Fibroblast of lung (primary cell): ENCODE measurements at places on chromosomes 1 and 21.

GRCh38 chr1:3740042-3740441, 12.2 kb upstream of the CCDC27 start:
- DNase-seq = no peak

DNA sequence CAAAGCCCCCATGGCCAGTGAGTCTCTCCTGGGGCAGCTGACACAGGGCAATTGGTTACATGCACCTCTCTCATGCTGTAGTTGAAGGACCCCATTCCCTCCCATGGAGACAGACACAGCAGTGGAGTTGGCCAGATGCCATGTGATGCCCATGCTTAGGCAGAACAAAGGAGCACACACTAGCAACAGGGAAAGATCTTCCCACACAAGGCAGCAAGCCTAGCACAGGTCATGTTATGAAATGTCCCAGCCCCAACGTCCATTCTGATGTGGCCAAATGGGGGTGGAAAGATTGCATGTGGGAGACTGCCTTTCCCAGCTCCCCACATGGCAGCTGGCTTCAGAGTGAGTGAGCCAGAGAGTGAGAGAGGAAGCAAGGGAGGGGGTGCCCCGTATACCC, 34.5 kb downstream of the AADACL4 start:
- DNase-seq = no peak

- DNase-seq = no peak
Measured at GRCh38 chr1:10613340-10613739, 138.6 kb downstream of the PEX14 start.

- DNase-seq = no peak
Measured at GRCh38 chr1:91120936-91121335, 99.1 kb upstream of the ZNF644 start.

- DNase-seq = peak; percentile 74
Measured at GRCh38 chr1:42937141-42937696, 21.4 kb downstream of the SLC2A1 start.

GRCh38 chr1:112061901-112062320, 72.4 kb upstream of the KCND3 start:
- no peak for DNase-seq

DNA sequence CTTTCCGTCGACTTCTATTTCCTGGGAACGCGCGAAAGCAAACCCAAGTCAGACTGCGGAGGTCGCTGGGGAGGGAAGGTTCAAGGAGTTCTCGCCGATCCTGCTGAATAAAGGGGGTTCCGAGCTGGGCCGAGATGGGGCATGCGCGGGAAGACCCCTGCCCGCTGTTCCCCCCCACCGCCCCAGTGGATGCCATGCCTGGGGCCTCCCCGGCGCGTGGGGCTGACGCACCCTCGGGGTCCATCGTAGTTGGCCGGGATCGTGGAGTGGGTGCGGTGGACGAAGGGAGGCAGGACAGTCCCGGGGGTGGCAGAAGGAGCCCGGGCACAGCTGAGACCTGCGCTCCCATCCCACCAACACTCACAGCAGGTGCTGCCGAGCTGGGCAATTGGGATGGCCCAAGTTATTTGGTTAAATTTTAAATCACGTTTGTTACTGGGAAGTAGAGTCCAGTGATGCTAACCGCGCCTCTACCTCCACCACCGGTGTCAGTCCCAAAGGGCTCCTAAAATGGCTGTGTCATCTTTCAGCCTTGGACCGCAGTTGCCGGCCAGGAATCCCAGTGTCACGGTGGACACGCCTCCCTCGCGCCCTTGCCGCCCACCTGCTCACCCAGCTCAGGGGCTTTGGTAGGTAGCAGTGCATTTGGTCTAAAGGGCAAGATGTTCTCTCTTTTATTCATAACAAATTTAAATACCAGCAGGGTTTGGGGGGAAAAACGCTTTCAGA, 801 bp downstream of the MX1 start:
- no peak for DNase-seq

- DNase-seq = no peak
Measured at GRCh38 chr1:182650678-182651338, 33.6 kb downstream of the RGS8 start.

GRCh38 chr1:219528633-219529032, 84.3 kb downstream of the ZC3H11B start:
- DNase-seq = no peak

DNA sequence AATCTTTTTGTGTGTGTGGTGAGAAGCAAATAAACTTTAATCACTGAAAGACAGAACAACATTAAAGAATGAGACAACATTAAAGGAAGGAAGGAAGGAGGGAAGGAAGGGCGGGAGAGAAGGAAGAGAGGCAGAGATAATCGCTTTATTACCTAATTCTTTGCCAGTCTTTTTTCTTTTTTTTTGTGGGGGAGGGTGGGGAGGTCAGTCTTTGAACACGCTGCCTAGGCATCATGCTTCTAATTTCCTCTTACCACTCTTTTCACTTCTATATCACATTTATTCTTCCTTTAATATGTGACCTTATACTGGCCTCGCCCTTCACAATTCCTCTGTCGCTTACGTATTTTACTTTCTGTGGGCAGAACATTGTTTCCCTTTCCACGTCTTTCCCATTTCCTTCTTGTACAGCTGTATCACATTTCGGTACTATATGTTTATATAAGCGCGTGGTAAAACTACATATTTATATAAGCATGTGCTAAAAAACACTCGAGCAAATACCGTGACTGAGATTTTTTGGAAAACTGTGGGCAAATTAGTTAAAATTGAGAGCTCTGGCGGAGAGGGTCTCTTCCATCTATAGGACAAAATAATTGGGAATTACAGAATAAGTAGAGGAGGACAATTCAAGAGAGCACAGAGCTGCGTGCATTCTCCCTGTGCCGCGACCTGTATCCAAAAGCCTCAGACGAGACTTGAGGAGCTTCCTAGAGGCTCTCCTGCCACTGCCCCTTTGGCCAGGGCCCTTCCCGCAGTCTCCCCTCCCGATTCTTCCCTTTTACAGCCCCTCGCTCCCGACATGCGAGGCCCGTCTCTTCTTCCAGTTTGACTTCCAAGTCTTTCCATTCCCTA, 823 bp upstream of the PRKAA2 start:
- peak; percentile 85 for DNase-seq

DNA sequence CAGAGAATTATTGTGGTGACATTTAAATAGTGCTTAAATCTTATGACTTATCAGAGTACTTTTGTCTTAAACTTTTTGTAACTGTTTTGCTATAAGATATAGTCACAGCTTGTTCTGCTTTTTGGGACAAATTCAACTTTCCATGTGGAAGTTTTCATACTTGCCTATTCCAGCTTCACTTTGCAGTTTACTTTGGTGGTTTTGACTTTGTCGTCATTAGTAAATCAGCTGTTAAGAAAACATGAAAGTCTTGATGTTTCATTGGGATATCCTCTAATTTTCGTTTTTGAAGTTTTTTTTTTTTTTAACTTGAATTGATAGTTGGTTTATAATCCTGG, 31.3 kb downstream of the SDCCAG8 start:
- DNase-seq = peak; percentile 74

DNA sequence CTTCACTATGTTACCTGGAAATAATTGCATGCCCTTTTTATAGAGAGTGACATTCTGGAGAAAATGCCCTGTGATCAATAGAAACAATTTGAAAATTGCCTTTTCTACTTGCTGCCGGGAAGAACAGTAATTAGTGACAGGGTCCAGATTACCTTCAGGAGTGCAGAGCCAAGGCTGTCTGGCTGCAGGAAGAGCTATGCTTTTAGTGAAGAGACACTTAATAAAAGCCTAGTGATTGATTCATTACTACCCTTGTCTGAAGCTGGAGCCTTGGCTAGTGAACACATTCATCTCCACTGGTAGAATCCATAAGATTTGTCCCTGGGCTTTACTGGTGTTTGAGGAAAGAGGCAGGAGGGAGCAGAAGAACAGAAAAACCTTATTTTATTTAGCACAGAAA, 12.9 kb upstream of the DNASE2B start:
- DNase-seq = no peak

- no peak for DNase-seq
Measured at GRCh38 chr1:82330330-82330729, 529.6 kb downstream of the ADGRL2 start.

DNA sequence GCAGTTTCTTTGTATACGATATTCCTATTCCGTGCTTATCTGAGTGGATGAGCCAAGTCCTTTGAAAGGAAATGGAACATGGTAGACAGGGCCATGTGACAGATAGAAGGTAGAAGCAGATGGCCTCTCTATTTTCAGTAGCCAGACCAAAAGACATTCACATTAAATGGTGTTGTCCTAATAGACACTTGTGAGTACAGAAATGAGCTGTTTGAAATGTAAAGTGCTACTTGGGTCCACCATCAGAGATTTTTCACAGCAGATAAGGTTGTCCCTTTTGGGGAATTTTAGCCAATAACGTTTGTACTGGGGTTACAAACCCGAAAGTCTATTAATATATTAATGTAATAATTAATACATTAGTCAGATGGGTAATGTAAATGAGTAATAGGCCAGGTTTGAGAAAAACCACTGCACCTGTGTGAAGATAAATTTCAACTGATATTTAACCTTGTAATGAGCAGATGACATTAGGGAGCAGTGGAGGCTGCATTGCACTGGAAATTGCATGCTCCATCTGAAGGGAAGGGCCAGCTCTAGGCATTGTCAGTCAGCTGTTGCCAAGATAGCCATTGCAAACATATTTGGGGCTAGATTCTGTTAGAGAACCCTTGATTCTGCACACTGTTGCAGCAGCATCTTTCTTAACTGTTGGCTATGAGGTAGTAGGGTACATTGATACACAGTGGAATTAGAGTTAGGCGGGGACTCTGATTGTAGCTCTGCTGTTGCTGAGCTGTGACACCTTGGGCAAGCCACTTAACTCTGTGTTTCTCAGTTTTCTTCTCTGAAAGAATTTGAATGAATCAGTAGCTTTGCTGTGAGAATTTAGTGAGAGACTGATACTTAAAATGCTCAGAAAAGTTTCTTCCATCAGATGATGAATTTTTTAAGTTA, 43.8 kb downstream of the FGGY start:
- DNase-seq = no peak

- no peak for DNase-seq
Measured at GRCh38 chr1:6033124-6033523, 12.6 kb upstream of the KCNAB2 start.

GRCh38 chr1:56411484-56412180, 167.7 kb downstream of the PLPP3 start:
- DNase-seq = no peak

GRCh38 chr1:7227654-7228053, 442.4 kb downstream of the CAMTA1 start:
- no peak for DNase-seq

DNA sequence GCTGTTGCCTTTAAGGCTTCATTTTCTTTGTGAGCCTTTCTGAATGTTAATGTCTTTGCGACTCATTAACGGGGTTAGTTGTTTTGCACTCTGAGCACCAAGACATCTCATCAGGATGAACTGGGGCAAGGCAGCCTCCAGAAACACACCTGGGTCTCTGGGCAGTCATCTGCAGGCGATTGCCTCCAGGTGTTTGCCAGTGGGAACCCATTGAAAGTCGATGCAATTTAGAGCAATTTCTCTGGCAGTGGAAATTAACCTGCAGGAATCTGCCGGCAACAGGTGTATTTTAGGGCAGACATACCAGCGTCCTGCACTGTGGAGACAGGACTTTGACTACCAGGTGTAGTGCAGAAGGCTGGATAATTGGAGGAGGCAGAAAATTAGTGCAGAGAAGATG, 661.0 kb upstream of the PTBP2 start:
- DNase-seq = no peak

DNA sequence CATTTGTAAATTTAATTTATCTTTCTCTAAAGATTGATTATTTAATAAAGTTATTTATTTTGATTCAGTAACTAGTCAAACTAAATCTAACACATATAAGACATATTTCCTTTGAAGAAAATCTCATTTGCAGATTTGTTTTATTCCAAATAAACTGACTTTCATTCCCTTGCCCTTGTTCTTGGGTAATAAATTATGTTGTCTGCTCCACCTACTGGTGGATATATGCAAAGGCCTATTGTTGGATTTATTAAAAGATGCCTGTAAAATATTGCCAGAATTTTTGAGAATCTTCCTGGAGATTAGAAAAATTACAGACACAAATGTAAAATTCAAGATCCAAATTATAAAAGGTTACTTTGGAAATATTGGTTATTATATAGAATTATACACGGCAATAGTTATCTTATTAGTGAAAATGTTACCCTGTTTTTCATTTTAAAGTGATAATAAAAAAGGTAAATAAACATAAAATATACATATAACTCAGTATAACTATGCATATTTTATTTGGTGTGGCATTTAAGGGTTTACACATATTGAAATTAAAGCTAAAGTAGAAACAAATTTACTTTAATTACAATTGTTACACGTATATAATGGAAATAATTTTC, 116.1 kb downstream of the SPATA17 start:
- DNase-seq = peak; percentile 67

- no peak for DNase-seq
Measured at GRCh38 chr1:232901255-232901654, 49.2 kb upstream of the NTPCR start.

DNA sequence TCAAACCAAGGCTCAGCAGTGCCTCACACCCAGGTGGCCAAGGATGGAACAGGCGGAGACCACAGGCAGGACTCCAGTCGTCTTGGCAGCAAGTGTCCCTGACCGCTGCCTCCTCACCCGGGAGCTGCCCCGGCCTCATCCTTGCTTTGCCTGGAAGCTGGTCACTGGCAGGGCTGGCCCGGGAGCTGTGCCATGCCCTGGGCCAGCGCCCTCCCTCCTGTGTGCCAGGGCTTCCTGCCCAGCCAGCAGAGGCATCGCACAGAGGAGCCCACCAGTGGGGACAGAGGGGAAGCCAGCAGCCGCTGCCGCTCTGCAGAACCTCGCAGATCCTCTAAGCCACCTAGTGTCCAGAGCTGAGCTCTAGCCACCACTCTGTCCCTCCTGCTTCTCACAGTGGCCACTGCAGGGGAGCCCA, 7.8 kb downstream of the CASZ1 start:
- no peak for DNase-seq

- DNase-seq = no peak
Measured at GRCh38 chr21:31251686-31252085, 92.4 kb downstream of the TIAM1 start.

GRCh38 chr1:163796394-163796821, 474.7 kb downstream of the NUF2 start:
- DNase-seq = peak; percentile 20

- DNase-seq = no peak
Measured at GRCh38 chr1:89877756-89878155, 56.9 kb downstream of the LRRC8D start.

GRCh38 chr1:242610209-242610608, 85.7 kb upstream of the PLD5 start:
- DNase-seq = no peak

DNA sequence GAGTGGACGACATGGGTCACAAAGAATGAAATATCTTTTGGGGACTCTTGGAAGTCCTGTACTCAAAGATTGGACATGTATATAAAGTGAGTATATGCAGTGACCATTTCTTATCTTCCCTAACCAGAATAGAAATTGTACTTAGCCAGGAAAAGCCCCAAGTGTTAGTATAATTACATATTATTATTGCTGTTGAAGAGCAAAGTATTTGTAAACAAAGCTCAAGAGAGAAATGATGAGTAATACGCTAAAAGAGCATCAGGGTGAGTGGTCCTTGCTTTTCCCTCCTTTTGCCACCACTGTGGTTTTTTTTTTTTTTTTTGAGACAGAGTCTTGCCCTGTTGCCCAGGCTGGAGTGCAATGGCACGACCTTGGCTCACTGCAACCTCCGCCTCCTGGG, 6.4 kb upstream of the CGN start:
- no peak for DNase-seq

GRCh38 chr1:153343040-153343681, 5.5 kb downstream of the PGLYRP4 start:
- DNase-seq = peak; percentile 4
